Cerebellar nuclear complex (tissue), 1 donor: ENCODE measurements at places on chromosomes 4 and X.
A peak's percentile ranks its signal among the peaks of the same experiment; 100 is the strongest.

- no peak for DNase-seq
Measured at GRCh38 chr4:90546114-90546513, 418.9 kb downstream of the CCSER1 start.

DNA sequence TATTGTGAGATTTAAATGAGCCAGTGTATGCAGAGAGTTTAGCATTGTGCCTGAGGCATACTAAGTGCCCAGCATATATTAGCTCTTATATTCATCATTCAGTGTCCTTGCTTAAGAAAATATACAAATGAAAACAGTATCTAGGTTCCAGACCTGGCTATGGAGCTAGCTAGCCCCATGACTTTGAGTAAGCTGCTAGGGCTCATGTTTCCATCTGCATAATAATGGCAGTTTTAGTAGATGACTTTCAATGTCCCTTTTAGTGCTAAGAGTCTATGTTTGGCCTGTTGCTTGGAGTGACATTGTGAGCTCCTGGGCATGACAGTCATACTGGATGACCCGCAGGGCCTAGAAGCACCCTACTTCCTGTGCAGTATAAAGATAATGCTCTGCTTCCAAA lies 435.3 kb downstream of the ZIC3 start:
- no peak for DNase-seq

DNA sequence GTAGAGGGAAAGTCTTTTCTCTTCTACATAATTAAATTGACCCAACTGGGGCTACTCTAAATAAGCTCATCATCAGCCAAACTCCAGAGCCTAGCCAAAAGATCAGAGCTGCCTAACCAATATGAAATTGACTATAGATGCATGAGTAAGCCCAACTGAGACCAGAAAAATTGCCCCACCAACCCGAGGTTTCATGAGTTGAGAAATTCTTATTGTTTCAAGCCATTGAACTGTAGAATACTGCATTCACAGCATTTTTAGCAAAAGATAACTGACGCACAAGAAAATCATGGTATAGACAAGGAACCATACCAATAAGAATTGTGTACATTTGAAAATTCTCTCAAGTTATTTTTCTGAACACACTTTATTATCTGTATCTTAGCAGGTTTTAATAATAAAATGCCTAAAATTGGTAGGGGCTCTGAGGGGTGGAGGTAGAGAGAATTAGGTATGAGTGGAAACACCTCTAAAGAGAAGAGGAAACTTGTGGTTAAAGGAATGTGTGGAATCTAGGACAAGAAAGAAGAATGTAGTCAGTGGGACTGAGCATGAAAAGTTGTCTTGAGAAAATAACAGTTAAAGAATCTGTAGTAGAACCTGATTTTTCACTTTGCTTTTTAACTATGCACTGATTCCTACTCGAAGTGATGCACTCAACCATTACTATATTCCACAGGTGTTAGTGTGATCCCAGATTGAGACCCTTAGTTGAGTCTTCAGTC lies 200.9 kb upstream of the PPP1R2C start:
- DNase-seq: no peak

GRCh38 chr4:141192564-141192963 lies 28.1 kb upstream of the ZNF330 start:
- no peak for DNase-seq

DNA sequence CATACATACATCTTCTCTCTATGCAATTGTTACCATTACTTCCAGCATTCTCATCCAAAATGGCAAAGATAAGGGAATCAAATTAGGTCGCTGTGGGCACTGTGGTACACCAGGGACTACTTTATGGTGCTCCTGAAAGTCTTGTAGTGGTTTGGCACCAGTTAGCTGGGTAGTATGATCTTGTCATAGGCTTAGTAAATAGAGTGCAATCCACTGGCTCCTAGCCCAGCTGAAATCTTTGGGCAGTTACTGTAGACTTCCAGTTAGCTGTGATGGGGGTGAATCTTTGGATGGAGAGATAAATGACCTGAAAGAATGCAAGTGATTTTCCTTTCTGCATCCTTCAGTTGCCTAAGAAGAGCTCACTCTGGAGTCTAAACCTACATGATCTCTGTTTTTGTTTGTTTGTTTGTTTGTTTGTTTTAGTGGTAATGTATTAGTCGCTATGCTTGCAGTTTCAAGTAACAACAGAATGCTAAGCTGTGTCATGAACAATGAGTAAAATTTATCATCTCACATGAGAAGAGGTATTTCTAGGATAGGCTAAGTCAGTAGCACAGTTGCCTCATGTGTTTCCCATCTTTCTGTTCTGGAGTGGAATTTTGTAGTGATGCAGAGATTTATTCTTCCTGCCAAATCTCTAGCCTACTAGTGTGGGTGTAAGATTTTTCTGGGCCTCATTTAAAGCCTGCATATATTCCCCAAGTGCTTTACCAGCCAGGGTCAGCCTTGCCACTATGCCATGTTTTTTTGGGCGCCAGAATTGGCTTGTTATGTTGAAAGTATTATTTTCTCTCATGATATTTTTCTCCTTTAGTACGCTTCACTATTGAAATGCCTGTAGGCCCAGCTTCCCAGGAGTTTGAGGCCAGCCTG lies 24.2 kb downstream of the HERC3 start:
- DNase-seq: no peak

GRCh38 chr4:119858176-119858575 lies 208.5 kb downstream of the MAD2L1 start:
- no peak for DNase-seq

GRCh38 chrX:13220916-13221315 lies 98.9 kb downstream of the ATXN3L start:
- DNase-seq: no peak

DNA sequence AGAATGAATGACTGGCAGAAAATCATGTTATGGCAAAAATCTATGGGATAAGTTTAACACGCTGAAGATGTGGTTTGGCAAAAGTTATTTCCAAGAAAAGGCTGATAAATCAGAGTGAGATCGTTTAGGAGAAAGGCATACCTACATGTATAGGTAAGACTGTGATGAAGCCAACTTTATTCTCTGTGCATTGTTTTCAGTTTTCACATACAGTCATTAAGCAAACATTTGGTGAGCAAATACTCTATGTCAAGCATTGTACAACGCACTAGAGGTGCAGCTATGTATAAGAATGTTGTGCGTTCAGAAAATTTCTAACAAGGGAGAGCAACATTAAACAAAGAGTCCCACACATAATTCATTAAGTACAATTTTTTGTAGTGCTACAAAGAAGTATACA lies 121.7 kb downstream of the TEX13A start:
- DNase-seq: no peak

- no peak for DNase-seq
Measured at GRCh38 chrX:39753293-39753996, 344.3 kb downstream of the BCOR start.

GRCh38 chr4:48037117-48037462 lies 20.5 kb downstream of the NIPAL1 start:
- DNase-seq: no peak

DNA sequence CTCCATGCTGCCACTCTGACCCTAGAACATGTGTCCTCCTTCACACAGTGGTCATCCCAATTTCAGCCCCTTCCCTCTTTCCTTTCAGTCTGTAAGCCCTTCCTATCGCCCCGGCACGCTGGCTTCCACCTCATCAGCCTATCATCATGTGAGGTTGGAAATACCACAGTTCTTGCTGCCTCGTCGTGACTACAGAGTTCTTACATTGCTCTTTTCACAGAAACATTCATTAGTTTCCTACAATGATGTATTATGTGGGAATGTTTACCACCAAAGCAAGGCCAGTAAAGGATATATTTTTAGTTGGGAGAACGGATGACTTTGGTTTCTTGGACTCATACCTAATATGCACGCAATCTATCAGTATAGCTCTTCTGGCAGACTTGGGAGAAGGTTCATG lies 169.5 kb upstream of the BOD1L1 start:
- DNase-seq: no peak

GRCh38 chr4:7799736-7800135 lies 139.9 kb downstream of the AFAP1 start:
- no peak for DNase-seq

- no peak for DNase-seq
Measured at GRCh38 chrX:48580662-48581061, 6.4 kb downstream of the RBM3 start.

DNA sequence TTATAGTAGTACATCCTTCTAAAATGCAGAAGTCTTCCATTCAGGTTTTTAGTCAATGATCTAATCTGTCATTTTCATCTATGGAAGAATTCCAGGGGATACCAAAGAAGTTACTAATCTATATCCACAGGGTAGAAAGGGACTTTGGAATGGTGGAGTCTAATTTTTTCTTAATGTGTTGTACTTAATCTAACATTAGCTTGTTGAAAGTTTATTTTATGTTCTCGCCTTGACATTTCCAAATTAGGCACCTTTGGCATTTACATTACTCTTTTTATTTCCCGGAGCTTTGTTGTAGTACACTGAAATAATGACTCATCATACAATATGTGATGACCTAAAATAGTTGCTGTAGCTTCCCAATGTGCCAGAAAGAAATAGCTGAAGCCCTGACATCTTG lies 91.5 kb downstream of the HTR2C start:
- DNase-seq: no peak

GRCh38 chr4:46909078-46909477 lies at the start of gene COX7B2:
TSS of gene COX7B2 (minus strand) at chr4:46909245. CDS start at chr4:46735192, 174,053 bp downstream.
- no peak for DNase-seq

- DNase-seq: no peak
Measured at GRCh38 chrX:68273887-68274286, 159.4 kb downstream of the OPHN1 start.

GRCh38 chr4:30945586-30945985 lies 225.4 kb downstream of the PCDH7 start:
- no peak for DNase-seq

GRCh38 chr4:122117743-122118142 lies 34.4 kb upstream of the BLTP1 start:
- no peak for DNase-seq

DNA sequence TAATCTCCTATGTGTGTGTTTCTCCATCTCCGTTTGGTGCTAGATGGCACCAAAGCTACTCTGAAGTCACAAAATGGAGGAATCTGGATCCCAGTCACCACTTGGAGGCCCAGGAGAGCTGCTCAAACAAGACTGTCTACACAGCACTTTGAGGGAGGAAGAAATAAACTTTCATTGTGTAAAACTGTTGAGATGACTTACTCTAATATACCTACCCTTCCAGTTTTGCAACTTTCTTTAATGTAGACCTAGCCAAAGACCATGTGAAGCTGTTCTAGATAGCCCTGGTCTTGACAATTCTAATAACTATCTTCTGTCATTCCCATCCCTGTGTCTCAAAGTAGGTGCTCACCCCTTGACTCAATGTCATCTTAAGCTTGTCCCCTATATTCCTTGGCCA lies 52.8 kb upstream of the TAB3 start:
- DNase-seq: no peak

DNA sequence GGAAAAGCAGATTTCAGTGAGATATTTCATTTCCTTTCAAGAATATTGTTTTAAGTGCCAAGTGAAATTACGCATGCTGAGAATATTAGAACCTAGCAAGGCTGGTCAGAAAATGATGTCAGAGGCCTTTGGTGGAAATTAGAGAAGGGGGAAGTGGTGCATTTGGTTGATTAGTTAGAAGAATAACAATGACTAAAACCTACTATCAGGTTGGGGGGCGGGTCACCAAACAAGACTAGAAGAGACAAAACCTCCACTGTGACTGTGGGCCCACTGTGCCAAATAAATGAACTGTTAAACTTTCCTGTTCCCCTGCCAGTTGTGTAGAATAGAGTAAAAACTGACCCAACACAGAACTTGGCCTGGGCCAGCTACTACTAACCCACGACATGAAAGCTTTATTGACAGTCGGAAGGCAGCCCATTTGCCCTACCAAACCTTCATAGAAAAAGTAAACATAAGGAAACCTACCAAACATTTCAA lies 2.9 kb downstream of the RAPGEF2 start:
- no peak for DNase-seq

- DNase-seq: no peak
Measured at GRCh38 chr4:77827343-77827742, 8.2 kb upstream of the CNOT6L start.

DNA sequence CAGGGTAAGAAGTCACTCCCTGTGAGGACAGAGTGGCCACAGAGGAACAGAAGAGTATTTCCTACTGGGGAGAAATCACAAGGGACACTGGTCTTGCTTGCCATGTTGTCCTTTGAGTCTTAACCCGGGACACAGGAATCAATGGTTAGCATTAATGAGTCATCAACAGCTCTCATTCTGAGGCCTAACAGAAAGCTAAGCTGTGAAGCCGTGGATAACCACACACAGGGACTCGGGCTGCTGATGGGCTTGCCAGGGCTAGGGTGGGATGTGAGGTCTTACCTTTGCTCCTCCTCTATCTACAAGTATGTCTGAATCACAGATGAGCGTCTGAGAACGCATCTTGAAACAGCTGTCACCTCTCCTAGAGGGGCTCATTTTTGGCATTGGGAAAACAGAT lies 22.2 kb downstream of the HELT start:
- no peak for DNase-seq

DNA sequence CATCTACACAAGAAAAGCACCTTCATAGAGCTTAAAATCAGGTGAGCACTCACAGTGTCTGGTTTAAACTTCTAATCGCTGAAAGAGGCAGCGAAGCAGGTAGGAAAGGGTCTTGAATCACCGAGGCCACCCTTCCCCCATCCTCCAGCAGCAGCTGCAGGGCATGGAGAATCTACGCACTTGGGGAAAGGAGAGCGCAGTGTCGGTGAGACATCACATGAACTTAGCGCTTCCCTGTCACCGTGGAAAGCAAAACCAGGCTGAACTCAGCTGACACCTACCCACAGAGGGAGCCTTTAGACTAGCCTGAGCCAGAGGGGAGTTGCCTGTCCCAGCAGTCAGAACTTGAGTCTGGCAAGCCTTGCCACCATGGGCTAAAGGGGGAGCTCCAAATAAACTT lies 197.2 kb upstream of the ZFP42 start:
- no peak for DNase-seq

DNA sequence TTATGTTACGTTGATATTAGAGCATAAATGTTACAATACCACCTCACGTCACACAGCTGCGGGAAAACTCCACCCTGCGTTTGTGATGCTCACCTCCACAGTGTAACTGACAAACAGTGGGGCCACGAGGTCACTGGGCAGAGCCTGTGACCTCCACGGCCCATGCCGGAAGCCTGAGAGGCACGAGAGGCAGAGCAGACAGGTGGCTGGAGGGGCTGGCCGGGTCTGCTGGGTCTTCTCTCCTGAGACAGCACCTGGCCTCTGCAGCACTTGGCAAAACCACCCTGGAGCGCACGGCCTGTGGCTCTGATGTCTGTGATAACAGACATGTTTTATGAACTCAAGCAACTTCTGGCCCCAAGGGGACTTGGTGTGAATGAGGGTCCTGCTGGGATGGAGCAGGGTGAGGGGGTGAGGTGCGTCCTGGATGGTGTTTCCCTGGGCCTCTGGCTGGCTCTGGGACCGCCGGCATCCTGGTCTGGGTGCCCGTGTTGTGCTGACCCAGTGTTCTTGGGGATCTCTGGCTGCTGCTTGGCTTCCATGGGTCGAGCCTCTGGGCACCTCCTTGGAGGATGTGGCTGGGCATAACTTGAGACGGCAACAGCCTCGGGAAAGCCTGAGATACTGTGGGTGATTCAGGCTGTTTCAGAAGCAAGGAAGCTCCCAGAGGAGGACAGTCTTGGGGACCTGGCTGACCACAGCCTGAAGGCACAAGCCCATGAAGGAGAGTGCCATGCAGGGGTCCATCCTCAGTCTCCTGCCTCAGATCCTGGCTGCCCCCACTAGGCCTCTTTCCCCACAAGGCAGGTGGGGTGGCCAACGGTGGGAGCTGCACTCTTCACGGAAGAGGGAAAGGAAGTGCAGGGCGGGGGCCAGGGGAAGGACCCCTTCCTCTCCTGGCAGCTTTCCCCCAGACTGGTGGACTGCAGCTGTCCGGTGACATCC lies 19.7 kb downstream of the RNF212 start:
- DNase-seq: no peak

GRCh38 chrX:143635915-143636314 lies at the start of gene SLITRK4:
TSS of gene SLITRK4 (minus strand) at chrX:143636101. CDS start at chrX:143631108, 4,993 bp downstream.
- DNase-seq: peak; percentile 20

GRCh38 chr4:168868044-168868781 lies 141.8 kb downstream of the CBR4 start:
- DNase-seq: no peak
